ENCODE measurements at places on chromosomes 7 and 10. TPM values are rescaled to one million over a fixed set of nuclear protein-coding genes. Genes with fewer than 3 reads are reported as not detected.

Gene LIPN
- 0.83 TPM for total RNA-seq

Gene NEUROD6
- total RNA-seq, result not detected

Gene PRSS1
- not detected for total RNA-seq

- no peak for DNase-seq
Observed at GRCh38 chr10:79361726-79362397, 14.6 kb downstream of the PPIF start.

DNA sequence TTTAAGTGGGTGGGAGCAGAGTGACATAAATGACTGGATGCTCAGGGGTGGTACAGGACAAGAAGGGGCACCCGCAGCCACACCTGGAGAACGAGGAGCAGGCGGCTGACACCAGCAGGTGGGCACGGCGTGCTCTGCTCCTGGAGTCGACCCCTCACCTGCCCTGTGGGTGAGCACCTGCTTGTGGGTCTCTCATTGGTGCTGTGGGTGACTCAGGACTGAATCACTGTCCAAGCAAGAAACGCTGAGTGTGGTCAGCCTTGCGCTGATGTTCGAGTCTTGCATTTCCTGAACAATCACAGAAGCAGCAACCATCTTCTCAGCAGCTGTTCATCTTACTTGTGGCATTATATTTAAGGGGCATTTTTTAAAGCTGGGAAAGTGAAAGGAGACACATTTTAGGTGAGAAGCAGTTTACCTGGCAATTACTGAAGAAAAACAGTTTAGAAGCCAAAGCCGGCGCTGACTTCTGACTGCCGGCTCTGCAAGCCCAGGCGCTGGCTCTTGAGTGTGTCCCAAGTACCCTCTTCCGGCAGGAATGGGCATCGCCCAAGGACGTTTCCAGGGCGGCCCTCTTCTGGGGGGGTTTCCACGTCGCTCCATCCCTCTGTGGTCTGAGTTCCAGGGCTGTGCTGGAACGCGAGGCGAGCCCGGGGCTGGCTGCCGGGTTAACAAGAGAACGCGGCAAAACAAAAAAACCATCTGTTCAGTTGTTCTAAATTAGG is 145.2 kb upstream of the PFKP start:
- DNase-seq, result no peak

DNA sequence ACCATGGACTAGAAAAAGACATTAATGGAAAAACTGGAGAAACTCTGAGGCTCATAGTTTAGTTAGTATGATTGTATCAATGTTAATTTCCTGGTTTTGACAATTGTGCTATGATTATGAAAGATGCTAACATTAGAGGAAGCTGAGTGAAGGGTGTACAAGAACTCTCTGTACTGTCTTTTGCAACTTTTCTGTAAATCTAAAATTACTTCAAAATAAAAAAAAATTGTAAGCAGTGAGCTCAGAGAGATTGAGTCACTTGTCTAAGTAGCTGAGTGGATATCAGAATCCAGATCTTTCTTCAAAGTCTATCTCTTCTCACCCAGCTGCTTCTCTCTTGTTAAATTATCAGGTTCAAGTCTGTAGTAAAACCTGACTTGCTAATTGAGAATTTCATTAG is 181.1 kb downstream of the PLCE1 start:
- DNase-seq, result no peak

DNA sequence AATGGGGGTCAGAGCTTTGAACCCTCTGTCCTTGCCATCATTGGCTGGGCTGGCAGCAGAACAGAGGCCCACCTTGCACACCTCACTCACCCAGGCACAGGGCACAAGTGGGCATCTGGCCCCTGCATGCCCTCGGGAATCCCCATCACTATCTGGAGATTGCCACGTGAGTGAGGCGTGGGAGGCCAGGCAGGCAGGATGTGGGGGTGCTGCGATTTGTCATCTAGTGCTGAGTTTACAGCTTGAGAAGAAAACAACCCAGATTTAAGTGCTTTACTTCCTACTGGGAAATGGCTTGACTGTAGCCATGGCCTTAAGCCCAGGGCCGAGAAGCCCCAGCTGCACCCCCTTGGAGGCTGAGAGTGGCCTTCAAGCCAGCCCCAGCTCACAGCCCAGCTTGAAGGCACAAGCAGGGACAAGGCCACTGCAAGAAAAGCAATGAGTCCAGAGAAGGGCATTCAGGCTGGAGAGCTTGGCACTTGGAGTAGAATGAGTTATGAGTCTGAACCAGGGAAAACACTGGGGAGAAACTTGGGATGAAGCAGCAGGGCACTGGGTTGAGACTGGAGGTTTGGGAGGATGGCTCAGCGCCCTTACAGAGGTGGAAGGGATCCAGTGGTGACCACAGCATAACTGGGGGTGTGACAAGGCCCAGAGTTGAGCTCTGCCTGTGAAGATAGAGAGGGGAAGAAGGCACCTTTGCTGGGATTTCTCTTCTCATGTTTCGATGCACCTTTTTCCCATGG is 123.0 kb downstream of the CXCL12 start:
- no peak for DNase-seq

Measured in natural killer cell (primary cell).